GM04503 (cell line): ENCODE measurements at places on chromosomes 11 and 22.

GRCh38 chr11:8097062-8097461 is 16.1 kb downstream of the TUB start:
- DNase-seq, result no peak

- no peak for DNase-seq
Measured at GRCh38 chr22:40410731-40411505, 40.5 kb downstream of the SGSM3 start.

GRCh38 chr11:44057340-44057739 is 8.7 kb upstream of the ACCS start:
- no peak for DNase-seq

DNA sequence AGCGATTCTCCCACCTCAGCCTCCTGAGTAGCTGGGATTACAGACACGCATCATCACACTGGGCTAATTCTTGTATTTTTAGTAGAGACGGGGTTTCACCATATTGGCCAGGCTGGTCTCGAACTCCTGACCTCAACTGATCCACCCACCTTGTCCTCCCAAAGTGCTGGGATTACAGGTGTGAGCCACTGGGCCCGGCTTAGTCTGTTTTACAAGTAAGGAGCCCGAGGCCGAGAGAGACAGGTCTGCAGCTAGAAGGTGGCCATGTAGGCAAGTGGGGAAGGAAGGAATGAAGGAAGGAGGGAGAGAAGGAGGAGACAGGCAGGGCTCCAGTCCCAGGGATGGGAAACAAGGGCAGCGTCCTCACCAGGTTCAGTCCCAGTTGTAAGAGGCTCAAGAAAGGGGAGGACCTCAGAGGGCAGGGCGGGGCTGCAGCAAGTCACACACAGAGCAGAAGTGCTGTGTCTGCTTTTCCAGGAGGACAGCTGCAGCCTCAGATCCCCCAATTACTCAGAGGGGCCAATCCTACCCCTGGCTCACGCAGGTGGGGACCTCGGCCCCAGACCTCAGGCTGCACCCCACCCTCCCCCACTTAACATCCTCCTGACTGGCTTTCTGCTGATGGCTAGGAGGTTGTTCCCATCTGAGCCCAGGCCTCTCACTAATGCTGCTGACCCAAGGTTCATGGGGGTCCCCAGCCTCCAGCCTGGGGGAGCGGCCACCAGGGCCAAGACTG is 53.8 kb upstream of the PRR5 start:
- DNase-seq, result no peak

DNA sequence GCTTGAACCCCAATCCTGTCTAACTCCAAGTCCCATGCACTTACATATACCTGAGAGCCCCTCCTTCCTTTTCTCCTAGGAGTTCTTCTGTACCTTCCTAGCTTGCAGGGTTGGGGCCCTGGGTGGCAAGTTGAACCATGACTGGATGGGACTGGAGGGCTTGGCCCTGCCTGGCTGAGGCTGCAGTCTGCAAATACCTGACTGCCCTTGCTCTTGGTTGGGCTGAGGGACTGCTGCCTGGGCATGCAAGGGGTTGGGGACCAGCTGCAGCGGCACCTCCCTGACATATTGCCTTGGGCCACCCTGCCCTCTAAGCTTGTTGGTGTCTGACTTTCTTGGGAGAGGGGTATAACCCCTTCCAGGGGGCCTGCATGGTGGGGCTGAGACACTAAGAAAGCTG is 9.8 kb upstream of the SLC39A13 start:
- no peak for DNase-seq

DNA sequence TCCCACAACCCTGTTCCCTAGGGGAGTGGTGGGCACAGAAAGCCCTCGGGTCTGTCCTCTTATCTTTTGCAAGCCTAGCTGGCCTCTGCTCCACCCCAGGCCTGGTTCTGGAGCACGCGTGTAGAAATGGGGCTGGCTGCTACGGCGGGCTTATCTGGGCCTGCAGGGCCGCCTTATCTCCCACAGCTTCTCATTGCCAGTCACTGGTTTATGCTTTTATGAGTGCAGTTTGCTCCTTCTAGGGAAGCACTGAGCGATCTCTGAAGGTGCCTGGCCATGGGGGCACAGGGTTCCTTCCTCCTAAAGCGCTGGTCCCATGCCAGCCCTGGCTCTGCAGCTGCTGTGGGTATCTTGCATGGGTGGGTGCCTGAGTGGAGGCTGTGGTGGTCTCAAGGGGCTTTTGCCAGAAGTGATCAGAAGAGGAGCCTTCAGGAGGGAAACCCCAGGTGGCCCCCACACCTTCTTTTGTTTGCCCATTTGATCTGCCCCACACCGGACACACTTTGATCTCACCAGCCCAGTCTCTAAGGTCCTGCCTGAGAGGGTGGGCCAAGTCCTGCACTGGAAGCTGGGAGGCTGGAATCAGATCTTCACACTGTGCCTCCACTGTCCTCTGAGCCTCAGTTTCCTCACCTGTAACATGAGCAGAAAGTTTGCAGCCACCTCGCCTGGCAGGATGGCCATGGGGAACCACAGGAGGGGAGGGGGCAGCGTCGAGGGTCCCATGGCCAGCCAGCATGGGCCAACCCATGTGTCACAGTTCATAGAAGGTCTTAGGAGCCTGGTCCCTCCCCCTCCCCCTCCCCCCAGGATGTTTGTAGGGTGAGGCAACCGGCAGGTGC is 86.6 kb upstream of the FGF3 start:
- DNase-seq, result no peak

DNA sequence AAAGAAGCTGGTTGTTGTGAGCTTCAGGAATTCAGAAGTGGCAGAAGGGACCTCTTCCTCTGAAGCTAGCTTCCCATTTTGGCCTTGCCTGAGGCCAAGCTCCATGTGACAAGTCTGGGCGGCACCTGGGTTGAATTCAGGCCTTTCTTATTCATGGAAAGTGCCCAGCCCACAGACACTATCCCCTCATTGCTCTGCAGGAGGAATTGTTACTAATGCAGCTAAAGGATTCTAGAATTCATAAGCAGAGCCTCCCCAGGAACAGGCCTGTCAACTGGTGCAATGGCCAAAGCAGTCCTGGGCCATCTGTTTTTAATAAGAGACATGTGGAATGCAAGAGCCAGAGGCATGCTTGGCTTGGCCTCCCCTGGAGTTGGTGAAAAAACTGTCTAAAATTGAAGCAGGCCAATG is 71.4 kb downstream of the SLC1A2 start:
- no peak for DNase-seq

GRCh38 chr22:39223091-39223710 is 21.6 kb downstream of the PDGFB start:
- no peak for DNase-seq

DNA sequence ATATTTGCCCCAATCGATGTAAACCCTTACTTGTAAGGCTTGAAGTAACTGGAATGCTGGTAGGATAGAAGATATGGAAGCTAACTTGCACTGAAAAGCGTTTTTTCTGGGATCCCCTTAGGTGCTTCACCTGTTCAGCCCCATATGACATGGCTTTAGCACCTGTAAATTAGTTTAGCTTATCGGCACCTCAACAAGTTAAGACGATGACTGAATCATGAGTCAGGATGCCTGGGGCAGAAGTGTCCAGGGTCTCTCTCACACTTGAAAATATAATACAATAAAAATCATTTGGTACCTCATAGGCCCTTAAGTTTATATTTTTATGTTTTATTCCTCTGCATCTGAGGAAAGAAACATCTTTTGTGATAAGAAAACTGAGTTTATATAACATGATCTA is 409.2 kb upstream of the LRRC4C start:
- DNase-seq, result no peak

- DNase-seq, result peak; percentile 27
Measured at GRCh38 chr11:33721426-33721825, 14.8 kb downstream of the CD59 start.

DNA sequence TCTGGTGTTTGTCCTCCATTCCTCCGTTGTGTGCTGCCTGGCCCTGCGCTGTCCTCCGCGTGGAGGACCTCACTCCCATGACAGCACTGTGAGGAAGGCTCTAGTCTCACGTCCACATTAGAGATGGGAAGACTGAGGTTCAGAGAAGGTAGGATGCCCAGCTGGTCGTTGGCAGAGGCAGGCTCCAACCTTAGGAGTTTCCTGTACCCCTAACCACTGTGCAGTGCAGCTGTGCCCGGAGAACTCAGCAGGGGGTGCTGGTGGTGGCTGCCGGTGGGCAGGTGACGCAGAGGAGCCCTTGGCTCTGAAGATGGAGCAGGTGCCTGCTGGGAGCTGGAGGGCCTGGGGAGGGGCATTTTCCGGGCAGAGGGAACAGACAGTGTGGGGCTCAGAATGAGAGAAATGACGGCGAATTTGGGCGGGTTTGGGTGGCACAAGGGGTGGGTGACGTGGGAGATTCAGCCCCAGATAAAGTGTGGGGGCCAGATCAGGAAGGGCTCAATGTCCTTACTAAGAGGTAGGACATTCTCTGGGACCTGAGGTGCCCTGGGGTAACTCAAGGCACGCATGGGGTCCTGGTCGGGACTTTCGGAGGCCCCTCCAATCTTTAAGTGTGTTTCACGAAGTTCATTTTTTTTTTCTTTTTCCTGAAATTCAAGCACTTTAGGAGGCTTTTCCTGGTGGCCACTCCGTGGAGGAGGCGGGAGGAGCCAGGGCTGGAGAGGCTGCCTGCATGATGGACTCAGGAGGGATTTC is 535.0 kb downstream of the TBC1D22A start:
- no peak for DNase-seq

DNA sequence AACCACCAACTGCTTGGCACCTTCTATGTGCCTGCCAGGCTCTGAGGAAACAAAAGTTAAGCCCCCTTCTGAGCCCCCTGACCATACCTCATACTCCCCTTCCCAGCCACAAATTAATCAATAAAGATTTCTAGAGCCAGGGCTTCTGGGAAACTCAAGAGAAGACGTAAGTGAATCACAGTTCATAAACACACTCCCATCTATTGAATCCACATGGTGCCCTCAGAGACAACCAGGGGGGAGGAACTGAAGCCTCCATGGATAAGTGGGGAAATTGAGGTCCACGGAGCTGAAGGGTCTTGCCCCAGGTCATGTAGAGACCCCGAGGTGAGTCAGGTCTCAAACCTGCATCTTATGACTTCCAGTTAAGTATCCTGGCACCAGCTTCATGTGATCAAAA is 150.6 kb downstream of the MN1 start:
- DNase-seq, result no peak

DNA sequence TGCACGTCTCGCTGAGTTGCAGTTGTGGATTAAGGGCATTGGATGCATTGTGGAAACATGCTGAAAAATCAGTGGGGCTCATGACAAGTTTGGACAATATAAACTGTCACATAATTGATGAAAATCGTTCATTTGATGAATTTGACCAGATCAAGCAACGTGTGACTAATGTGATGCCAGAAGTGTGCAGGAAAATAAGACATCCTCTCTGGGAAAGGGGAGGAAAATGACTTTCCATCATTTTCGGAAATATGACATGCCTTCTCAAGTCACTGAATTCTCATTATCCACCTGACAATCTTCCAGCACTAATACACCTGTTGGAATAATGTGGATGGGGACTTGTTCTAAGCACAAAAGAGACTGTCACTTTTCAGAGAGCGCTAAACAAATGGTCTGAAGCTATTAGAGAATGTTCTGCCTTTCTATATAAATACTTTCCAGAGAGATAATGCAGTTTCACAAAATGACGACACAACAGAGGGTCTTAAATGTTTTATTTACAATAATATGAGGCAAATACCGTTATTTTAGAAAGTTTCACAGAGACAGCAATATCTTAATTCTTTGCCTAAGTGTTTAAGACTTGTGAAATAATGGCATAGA is 1741.9 kb upstream of the RAG2 start:
- no peak for DNase-seq

DNA sequence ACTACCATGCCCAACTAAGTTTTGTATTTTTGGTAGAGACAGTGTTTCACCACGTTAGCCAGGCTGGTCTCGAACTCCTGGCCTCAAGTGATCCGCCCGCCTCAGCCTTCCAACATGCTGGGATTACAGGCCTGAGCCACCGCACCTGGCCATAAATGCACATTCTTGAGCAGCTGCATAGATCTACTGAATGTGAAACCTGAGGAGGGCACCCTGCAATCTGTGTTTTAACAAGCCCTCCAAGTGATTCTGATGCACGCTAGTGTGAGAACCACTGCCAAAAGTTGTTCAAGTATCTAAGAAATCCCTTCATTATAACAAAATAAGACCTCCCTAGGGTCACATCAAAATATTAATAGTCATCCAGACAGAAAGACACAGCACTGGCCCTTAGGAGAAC is 89.3 kb downstream of the RDX start:
- no peak for DNase-seq
